Inflammatory macrophage (primary cell): ENCODE measurements at places on chromosomes 6 and 20.

DNA sequence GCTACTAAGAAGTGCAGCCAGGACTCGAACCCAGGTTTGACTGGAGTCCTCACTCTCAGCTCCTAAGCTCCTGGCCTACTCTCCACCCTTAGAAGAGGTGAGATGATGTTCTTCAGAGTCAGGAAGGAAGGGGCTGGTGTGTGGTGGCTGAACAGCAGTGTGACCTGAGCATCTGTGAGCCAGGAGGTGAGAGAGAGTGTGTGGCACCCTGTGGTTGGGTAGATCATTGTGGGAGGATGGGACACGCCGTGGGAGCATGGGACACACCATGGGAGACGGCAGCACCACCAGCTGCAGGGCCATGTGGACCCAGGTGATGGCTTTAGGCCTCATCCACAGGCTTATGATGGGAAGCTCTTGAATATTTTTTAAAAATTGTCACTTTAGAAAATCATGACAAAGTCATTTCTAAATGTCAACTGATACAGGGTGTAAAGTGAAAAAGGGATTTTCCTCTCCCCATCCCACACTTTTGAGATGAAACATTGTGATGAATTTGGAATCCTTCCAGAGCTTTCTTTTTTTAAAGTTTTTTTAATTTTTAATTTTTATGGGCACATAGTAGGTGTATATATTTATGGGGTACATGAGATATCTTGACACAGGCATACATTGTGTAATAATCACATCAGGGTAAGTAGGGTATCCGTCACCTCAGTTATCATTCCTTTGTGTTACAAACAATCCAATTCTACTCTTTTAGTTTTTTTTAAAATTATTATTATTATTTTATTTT lies 31.6 kb downstream of the SRC start:
- DNase-seq: no peak

DNA sequence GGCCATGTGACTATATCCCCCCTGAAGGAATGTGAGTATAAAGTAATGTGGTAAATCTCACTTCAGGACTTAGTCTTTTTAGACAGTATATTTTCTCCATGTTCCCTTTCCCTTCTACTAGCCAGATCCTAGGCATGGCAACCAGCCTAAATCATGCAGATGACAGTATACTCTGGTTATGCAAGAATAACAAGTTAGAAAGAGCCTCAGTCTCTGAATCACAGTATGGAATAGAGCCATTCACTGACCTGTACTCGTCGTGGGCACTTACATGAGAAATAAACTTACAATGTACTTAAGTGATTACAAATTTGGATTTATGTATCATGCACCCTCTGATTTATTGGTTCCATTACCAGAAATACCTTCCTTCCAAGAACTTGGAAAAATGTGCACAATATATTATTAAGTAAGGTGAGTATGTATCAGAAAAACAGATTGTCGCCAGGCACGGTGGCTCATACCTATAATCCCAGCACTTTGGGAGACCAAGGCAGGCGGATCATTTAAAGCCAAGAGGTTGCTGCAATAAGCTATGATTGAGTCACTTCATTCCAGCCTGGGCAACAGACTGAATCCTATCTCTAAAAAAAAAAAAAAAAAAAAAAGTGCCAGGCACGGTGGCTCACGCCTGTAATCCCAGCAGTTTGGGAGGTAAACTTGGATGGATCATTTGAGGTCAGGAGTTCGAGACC lies 25.1 kb upstream of the FAM8A1 start:
- no peak for DNase-seq

- no peak for DNase-seq
Observed at GRCh38 chr6:2556761-2557160, 194.0 kb downstream of the MYLK4 start.

DNA sequence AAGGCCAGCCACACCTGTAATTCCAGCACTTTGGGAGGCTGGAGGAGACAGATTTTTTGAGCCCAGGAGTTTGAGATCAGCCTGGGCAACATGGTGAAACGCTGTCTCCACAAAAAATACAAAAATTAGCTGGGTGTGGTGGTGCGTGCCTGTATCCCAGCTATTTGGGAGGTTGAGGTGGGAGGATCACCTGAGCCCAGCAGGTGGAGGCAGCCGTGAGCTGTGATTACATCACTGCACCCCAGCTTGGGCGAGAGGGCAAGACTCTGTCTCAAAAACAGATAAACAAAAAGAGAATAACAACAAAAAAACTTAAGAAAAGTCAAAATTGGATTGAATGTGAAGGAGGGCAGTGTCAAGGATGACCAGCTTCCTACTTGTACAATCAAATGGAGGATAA lies 2.9 kb downstream of the TPD52L1 start:
- DNase-seq: no peak

DNA sequence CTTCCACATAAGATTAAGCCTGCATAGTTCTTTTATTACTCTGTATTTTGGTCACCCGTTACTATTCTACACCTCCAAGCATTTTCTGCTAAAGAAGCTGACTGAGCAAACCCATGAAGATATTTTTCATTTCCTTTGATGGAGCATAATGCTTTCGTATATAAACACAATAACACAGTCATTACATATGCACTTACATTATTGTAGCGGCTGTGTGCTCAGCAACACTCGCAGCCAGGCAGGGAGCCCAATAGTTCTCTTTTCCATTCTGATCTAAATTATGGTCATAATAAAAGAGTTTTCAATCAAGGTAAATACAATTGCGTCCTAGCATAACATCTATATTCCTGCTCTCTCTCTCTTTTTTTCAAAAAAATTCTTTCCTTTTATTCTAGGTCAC lies 69.6 kb upstream of the TFB1M start:
- no peak for DNase-seq

DNA sequence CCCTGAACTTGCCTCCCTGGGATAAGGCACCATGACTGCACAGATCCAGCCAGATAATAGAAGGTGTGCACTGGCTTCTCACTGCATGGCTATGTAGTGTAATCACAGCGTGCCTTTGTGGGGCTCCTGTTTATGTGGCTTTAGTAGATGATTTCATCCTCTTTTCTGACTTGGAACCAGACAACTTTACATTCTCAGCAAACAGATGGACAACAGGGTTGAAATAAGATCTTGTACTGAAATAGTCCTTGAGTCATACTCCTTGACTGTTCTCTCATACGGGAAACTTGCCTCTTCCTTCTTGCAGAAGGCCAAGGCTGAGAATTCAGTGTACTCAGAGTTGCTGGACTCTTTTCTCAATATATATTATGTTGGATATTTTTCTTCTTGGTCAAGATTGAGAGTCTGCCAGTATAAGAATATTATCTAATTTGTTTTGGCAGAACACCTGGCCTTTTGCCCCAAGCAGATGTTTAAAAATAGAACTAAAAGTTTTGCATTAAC lies 25.0 kb upstream of the RNF144B start:
- DNase-seq: no peak

- DNase-seq: no peak
Observed at GRCh38 chr20:4606051-4606450, 115.7 kb upstream of the PRND start.

DNA sequence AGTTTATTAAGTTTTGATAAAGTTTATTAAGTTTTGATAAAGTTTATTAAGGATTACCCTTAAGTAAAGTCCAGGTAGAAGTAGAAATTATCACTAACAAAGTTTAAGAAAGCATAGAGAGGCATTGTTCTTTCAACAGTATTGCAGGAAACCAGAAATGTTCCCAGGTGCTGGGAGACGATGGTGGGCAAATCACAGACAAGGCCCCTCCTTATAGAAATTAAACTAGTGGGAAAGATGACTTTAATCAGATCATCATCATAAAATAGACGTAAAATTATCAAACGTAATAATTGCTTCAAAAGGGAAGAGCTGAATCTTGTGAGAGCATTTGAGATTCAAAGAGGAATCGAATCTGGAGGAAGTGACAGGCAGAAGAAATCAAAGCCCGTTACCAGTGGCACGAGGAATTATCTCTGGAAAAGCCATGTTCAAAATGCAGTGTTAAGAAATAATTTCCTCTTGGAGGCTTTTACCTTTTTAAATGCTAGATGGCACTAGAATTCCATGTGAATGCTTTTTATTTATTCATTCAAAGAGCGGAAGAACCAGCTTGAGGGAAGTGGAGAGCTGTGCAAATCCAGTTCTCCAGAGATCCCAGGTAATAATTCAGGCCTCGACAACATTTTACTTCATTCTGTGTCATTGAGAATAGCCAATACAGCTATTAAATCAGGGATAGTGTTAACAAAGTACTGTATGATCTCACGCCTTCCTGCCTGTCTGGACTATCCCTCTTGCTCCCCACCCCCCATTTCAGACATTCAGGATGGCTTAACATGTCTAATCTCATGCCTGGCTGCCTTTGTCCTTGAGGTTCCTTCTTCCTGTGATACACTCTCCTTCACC lies 1.0 kb upstream of the APMAP start:
- peak; percentile 12 for DNase-seq

DNA sequence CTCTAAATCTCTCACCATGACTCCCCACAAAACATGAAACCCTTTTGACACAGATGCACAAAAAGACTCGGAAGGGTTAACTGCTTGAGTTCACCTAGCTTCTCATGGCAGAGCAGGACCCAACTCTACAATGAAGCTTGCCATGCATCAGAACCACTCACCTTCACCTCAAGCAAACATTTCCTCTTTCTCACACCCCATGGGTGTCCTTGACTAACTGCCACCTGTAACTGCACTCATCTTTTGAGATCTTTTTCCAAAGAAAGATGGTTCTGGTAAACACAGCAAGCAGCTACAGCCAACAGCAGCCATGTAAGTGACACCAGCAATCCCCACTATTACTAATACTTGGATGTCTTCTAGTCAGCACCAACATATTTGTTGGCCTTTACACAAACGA lies 76.5 kb downstream of the EFHC1 start:
- no peak for DNase-seq

GRCh38 chr6:33168284-33168601 lies 24.0 kb downstream of the COL11A2 start:
- no peak for DNase-seq

GRCh38 chr6:72787391-72788031 lies 165.6 kb downstream of the KCNQ5 start:
- no peak for DNase-seq

GRCh38 chr6:25882051-25882496 lies 8.0 kb upstream of the SLC17A3 start:
- peak; percentile 30 for DNase-seq

- DNase-seq: no peak
Observed at GRCh38 chr20:62215020-62215990, 4.8 kb downstream of the HRH3 start.

GRCh38 chr6:53426667-53427270 lies 78.0 kb upstream of the ELOVL5 start:
- no peak for DNase-seq

- DNase-seq: no peak
Observed at GRCh38 chr6:112979830-112980229, 632.7 kb downstream of the RFPL4B start.

DNA sequence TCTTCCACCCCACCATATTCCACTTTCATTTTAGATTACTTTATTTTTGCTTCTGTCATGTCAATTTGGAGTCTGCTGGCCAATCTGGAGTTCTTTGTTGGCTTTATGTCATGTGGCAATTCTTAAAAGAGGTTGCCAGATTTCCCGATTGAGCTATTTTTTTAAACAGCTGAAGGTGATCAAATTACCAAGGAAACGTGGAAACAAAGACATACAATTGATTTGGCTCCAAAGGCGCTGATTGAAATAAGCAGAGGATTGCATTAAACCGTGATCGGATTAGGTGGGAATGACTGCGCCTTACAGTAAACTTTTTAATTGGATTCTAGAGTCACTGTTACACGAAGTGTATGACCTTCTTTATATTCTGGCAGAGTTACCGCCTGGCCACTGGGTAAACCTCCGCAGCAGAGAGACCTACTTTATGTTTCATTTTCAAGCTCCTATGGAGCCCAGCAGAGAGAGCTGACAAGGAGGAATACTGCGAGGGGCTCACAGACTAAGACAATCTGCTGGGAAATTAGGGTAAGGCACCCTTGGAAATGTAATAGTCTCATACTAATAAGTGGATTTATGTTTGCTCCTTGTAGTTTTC lies 37.9 kb downstream of the SIM1 start:
- no peak for DNase-seq

- no peak for DNase-seq
Observed at GRCh38 chr20:46893877-46894578, 615 bp upstream of the EYA2 start.

DNA sequence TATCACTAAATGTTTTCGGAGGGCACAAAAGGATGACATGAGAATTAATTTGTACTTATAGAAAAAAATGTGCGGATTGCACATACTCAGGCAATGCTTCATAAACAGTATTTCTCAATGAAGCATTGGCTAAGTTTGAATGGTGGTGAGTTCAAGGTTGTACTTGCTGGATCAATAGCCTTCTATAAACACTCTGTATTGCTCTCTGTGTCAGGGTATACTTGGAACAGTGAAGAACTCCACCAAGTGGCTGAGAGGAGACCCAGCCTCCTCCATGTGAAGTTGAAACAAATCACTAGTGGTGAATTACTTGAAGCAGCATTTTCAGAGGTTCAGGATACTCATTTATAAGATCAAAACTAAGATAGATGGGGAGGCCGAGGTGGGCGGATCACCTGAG lies 360.6 kb downstream of the RIMS1 start:
- DNase-seq: no peak

DNA sequence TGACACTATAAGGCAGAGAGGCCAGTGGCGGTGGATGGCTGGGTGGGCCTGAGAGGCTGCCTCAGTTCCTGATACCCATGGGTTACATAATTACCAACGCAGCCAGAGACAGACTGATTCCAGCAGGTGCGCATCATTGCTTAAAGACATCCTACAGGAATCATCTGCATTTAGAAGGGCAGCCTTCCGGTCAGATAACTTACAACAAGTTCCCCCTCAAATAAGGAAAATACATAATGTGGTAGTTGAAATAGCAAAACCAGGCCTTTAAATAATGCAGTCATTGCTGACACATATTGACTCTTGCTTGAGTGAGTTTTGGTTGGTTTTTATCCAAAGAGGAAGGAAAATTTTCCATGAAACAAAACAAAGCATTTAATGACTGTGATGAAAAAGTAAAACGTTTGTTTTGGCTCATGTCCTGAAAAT lies 81.9 kb downstream of the SIM1 start:
- no peak for DNase-seq

- DNase-seq: no peak
Observed at GRCh38 chr20:57024849-57025248, 241.6 kb downstream of the BMP7 start.

- no peak for DNase-seq
Observed at GRCh38 chr20:10868299-10868698, 194.5 kb upstream of the JAG1 start.

GRCh38 chr20:33664085-33664761 lies 2.1 kb downstream of the C20orf144 start:
- no peak for DNase-seq

- no peak for DNase-seq
Observed at GRCh38 chr6:132204591-132204990, 196.7 kb downstream of the MOXD1 start.
